COR-L47 (cell line): ENCODE measurements at places on chromosomes 7 and 10.

GRCh38 chr7:71140264-71140663 is 8.3 kb downstream of the GALNT17 start:
- DNase-seq = no peak

- no peak for DNase-seq
Observed at GRCh38 chr7:69922026-69922803, 323.9 kb downstream of the AUTS2 start.

GRCh38 chr7:78959477-78959876 is 494.0 kb downstream of the MAGI2 start:
- DNase-seq = no peak

- DNase-seq = no peak
Observed at GRCh38 chr10:32972460-32972859, 14.4 kb upstream of the ITGB1 start.

GRCh38 chr10:123651421-123652047 is 14.6 kb upstream of the GPR26 start:
- no peak for DNase-seq

- no peak for DNase-seq
Observed at GRCh38 chr7:36228039-36228438, 75.0 kb downstream of the EEPD1 start.

- no peak for DNase-seq
Observed at GRCh38 chr7:150357270-150357669, 11.4 kb upstream of the REPIN1 start.

GRCh38 chr10:18332484-18332883 is 192.3 kb downstream of the CACNB2 start:
- no peak for DNase-seq

DNA sequence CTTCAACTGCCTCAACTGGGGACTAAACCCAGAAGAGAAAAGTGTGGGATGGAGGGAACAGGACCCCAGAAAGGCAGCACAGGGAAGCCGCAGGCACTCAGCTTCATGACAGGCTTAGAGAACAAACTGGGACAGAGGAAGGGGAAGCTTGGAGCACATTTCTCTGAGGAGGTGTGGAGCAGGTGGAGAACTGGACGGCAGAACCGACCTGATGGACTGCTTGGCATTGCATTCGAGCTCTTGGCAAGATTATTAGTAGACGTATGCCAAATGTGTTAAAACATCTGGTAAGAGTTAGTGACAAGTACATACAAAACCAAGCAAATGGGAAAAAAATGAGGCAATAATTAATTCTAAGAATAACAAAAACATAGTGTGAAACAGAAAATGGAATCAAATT is 335.7 kb downstream of the SFMBT2 start:
- DNase-seq = no peak

- no peak for DNase-seq
Observed at GRCh38 chr10:60560451-60560850, 170.8 kb upstream of the ANK3 start.

- DNase-seq = no peak
Observed at GRCh38 chr7:98423043-98423442, 22.2 kb upstream of the BAIAP2L1 start.

- no peak for DNase-seq
Observed at GRCh38 chr7:142300689-142301088, 42.8 kb upstream of the PRSS58 start.
